ENCODE measurements at places on chromosomes 2 and 18.

- DNase-seq = no peak
Measured at GRCh38 chr2:224393157-224393872, 8.6 kb downstream of the FAM124B start.

DNA sequence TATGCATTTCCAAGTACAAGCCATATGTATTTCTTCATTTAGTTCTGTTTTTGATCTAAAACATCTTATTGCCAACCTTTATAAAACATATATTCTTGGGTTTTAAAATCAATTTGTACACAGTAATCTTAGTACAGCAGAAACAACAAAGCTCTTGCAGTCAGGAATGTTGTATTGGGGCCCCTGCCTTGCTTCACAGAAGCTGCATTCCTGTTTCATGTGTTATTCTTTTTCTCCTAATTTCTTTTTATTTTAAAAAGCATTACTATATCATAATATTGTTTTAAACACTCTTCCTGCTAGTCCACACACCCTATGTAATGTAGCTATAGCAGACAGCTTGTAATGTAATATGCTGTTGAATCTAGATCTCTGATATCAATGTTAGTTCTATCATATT, 24.0 kb downstream of the SERPINB7 start:
- DNase-seq = no peak

DNA sequence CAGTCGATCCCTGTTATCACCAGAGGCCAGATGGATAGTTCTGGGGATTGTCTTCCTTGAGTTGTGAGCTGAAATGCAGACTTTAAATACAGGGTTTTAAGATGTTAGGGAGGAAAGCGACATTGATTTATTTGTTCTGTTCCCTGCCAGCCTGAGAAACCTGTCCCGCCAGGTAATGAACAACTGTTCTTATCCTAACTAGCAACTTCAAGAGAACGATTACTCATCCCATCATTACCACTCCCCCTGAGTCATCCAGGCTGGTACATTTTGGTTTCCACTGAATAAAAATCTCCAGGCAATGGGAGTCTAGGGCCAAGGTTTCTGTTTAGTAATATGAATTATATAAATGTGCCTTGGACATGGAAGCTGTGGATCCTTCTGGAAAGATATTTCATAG, 131.2 kb downstream of the LYPD6B start:
- peak; percentile 39 for DNase-seq

DNA sequence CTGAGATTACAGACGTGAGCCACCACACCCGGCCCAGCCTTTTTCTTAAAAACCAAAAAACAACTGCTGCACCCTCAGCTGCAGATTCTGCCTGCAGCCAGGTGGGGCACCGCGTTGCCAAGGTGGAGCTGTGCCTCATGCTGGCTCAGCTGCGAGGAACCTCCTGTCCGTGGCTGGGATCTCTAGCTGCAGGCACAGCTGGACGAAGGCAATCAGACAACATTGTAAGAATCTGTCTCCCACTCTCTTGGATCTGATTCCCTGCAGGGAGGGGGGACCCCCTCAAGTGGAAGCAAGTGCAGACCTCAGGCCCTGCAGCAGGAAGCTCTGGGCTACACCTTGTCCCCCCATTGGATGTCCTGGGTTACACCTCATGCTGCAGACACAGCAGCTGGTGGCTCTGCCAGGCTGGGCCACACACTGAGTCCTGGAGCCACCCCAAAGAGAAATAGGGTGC, 24.1 kb downstream of the CIDEA start:
- no peak for DNase-seq

DNA sequence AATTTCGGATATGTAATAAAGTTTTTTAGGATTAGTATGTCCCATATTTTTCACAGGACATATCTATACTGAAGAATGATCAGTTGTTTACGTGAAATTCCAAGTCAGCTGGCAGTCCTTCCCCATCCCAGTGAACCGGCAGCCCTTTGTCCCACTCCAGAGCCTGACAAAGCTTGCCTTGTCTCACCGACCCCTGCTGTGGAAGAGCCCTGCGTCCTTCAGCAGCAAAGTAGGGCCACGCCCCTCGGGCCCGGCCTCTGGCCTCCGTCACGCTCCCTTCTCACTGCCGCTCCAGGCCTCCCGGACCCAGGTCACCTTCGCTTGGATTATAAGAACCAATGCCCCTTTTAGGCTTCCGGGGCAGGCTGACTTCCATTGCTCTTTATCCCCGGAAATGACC, 89.8 kb upstream of the TGIF1 start:
- DNase-seq = no peak

- DNase-seq = no peak
Measured at GRCh38 chr2:100662866-100663265, 100.1 kb downstream of the PDCL3 start.

GRCh38 chr2:168515502-168515901, 59.4 kb downstream of the CERS6 start:
- no peak for DNase-seq

GRCh38 chr2:234286118-234286598, 210.7 kb downstream of the ARL4C start:
- DNase-seq = no peak

GRCh38 chr2:202721621-202722020, 86.9 kb downstream of the FAM117B start:
- DNase-seq = no peak

- DNase-seq = no peak
Measured at GRCh38 chr2:69939722-69940121, 21.7 kb downstream of the ASPRV1 start.

DNA sequence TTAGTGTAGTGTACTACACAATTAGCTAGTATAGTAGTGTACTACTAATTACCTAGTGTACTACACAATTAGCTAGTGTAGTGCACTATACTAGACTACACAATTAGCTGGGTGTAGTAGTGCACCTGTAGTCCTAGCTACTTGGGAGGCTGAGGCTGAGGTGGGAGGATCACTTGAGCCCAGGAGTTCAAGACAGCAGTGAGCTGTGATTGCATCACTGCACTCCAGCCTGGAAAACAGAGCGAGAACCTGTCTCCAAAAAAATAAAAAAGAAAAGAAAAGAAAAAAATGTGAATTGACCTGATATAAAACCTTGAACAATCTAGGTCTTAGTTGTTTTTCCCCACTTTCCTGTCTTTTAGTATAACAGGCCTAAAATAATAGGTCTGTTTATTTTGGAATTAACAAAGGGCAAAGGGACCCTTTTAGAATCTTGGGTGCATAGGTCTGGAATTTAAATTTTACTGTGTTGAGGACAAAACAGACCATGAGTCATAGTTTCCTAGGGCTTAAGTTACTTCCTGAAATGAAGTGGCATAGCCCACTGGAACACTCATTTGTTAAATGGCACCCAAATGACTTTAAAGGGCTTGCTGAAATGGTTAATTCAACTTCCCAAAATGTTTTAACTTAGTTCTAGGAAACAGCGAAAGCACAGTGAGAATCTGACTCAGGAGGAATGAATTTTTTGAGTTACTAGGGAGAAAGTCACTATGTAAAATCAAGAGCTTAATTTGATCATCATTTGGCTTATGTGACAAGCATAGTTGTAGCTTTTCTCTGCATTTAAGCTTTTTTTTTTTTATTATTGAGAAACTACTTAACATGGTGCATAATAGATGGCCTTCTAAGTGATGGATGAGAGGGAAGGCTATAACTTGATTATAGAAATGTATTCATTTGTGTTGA, 50.7 kb upstream of the ARL5A start:
- peak; percentile 55 for DNase-seq

GRCh38 chr2:98170076-98170475, 83.1 kb downstream of the VWA3B start:
- no peak for DNase-seq

GRCh38 chr2:118936936-118937335, 5.1 kb upstream of the MARCO start:
- no peak for DNase-seq

DNA sequence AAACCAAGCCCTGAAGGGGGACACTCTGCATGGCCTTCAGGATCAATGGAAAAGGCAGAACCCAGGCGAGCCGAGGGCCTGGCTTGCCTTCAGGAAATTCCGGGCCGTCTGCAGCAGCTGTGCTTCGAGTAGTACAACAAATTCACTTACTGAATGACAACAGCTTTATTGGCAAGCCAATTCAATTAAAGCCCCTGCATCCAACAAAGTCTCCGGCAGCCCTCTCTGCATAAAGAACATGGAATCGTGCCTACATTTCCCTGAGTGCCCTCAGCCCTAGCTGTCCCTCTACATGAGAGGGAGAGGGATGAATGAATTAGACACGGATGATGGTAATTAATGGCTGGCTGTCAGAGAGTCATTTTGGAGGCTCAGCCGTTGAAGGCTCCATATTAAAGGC, 189.0 kb downstream of the BCL11A start:
- DNase-seq = no peak

DNA sequence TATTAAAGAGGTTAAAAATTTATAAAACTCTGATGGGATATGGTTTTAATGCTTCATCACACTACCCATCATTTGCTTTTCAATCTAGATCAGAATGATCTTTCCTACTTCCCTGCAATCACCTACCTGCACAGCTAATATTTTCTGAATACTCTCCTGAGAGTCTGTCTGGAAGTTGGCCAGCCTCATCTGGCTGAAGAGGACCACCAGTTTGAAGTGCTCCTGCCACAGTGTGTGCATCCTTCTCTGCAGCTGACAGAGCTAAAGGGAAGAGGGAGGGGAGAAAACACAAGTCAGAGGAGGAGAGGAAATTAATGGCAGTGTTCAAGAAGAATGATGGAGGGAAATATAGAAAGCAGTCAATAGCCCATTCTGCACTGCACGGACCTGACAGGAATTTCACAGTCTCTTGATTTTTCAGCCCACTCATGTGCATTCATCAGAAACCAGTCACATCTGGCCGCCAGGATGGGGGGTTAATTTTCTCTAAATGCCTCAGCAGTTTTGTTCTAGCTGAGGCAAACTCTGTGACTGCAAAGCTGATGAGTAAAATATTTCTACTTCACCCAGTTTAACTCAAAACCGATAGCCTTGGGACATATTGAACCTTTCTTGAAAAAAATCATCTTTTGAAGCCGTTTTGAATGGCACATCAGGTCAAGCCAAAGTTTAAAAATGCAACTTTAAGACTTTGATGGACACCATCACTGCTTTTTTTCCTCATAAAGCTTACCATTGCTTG, 201.8 kb upstream of the KLHL14 start:
- no peak for DNase-seq

DNA sequence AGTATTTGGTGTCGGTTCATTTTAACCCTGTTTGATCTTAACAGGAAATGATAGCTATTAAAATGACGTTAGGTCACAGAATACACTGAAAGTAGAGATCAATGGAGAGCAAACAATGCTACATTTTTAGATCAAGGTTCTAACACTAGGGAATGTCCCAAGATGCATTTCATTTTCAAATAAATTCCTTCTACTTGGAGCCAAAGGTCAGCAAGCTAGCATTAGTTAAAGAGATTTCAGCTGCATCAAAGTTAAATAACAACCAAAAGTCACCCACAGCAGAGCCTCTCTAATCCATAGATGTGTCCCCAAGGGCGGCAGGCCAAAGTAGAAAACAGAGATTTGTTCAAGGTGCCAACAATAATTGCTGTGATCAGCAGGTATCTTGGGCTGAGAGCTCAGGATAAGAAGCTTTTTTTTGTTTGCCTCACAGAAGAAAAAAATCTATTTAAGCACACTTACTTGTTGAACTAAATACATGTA, 1233.6 kb upstream of the TMEFF2 start:
- no peak for DNase-seq

GRCh38 chr2:238513346-238513745, 86.6 kb downstream of the ASB1 start:
- DNase-seq = peak; percentile 27
